GM04503 (cell line): ENCODE measurements at places on chromosomes 5 and 9.
A peak's percentile ranks its signal among the peaks of the same experiment; 100 is the strongest.

DNA sequence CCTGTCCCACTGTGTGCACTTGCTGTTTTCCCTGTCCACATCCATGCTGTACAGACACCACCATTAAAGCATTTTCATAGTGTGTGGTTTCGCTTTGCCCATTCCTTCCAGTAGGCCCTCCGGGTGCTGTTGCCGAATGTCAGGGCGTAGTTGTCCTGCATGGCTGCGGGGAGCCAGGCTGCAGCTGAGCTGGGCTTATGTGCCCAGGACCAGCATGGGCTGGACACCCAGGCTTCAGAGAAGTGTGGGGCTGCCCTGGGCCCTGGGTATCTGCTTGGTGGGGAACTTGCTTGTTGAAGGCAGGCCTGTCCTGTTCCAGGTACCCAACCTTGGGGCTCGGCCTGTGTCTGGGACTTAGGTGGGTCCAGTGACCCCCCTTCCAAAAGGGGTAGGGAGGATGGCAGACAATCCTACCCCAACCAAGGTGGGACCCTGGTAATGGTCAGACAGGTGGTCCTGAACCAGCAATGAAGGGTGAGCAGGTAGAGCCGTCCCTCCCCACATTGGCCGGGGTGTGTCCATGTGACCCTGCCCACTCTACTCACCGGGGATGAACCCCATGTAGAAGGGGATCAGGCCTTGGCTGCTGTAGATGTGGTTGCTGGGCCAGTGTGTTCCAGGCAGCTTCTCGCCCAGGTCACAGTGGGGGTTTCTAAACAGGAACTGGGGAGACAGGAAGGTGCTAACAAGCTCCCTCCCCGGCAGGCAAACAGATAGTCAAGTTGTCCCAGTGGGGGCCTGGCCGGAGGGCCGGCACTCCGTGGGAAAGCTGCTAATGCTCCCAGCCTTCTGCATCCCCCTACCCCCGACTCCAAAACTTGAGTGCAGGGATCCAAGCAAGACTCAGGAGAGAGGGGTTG is 2.8 kb downstream of the TUBB4B start:
- no peak for DNase-seq

- DNase-seq: no peak
These were observed 53.5 kb downstream of the PLK2 start for GRCh38 chr5:58406394-58406793.

DNA sequence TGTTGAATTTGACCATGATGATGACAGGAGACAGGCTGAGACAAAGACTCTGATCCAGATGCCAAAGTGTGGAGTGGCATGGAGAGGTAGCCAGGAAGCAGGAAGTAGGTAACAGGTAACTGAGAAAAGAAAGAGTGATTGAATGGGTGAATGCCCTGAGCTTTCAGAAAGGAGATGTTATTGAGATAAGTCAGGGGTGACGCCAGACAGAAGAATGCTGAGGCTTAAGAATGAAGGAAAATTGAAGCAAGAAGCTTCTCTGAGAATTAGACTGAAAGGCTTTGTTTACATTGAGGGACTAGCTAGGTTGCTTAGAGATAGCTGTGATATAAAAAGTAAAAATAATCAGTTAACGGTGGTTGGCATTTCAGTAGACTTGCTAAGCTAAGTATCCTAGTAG is 165.7 kb downstream of the PSAT1 start:
- DNase-seq: peak; percentile 3

DNA sequence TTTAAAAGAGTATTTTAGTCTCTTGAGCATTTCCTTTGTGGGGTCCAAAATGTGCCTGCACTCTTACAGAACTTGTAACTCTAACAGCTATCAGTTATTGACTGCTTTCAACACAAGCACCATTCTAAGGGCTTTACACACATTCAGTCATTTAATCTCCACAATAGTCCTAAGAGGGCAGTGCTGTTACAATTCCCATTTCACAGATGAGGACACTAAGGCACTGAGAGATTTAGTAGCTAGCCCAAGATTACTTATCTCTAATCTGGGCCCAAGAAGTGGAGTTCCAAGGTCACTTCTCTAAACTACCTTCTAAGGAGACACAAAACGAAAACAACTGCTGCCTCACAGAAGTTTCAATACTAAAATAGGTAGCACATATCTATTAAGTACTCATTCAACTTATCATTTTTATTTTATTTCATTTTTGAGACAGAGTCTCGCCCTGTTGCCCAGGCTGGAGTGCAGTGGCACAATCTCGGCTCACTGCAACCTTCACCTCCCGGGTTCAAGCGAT is 275.2 kb downstream of the CWC27 start:
- DNase-seq: no peak

- DNase-seq: peak; percentile 90
These were observed 151.3 kb downstream of the GAS1 start for GRCh38 chr9:86795823-86796553.

DNA sequence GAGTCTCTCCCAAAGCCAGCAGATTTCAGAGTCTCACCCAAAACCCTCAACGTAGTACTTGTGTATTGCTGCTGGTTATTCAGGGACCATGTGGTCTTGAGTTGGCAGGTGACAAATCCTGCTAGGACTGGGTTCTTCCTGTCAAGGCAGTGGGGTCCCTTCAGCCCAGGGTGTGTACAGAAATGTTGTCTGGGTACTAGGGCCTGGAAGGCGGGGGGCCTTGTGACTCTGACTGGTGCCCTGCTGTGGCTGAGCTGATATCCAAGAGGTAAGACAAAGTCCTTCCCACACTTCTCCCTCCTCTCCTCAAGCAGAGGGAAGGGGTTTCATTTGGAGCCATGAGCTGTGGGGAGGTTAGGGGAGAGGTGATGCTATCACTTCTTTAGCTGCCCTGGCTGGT is 58.8 kb downstream of the GABRA6 start:
- DNase-seq: no peak

GRCh38 chr5:132273631-132274030 is 16.1 kb downstream of the PDLIM4 start:
- no peak for DNase-seq

GRCh38 chr9:68802525-68803015 is 97.5 kb downstream of the PIP5K1B start:
- DNase-seq: no peak

- DNase-seq: no peak
These were observed 674 bp upstream of the TNFSF15 start for GRCh38 chr9:114806526-114806900.

- DNase-seq: no peak
These were observed 16.6 kb upstream of the HMGCR start for GRCh38 chr5:75320371-75320770.

GRCh38 chr5:154110716-154111115 is 71.9 kb downstream of the MFAP3 start:
- peak; percentile 9 for DNase-seq

GRCh38 chr5:134510970-134511795 is 14.3 kb upstream of the JADE2 start:
- DNase-seq: no peak

- DNase-seq: no peak
These were observed 22.4 kb upstream of the ATG10 start for GRCh38 chr5:81949462-81949861.

DNA sequence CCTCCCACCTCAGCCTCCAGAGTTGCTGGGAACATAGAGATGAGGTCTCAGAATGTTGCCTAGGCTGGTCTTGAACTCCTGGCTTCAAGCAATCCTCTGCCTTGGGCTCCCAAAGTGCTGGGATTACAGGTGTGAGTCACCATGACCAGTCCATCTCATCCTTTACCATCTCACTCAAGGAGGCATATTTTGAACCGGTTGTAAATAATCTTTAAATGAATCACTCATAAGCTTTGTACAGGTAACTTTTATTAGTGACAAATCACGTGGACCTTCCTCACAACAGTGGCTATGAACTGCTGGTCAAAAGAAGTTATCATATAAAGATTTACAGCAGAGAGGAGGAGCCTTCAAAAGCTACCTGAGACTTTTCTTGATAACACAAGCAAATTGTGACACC is 70.7 kb downstream of the RFK start:
- no peak for DNase-seq

DNA sequence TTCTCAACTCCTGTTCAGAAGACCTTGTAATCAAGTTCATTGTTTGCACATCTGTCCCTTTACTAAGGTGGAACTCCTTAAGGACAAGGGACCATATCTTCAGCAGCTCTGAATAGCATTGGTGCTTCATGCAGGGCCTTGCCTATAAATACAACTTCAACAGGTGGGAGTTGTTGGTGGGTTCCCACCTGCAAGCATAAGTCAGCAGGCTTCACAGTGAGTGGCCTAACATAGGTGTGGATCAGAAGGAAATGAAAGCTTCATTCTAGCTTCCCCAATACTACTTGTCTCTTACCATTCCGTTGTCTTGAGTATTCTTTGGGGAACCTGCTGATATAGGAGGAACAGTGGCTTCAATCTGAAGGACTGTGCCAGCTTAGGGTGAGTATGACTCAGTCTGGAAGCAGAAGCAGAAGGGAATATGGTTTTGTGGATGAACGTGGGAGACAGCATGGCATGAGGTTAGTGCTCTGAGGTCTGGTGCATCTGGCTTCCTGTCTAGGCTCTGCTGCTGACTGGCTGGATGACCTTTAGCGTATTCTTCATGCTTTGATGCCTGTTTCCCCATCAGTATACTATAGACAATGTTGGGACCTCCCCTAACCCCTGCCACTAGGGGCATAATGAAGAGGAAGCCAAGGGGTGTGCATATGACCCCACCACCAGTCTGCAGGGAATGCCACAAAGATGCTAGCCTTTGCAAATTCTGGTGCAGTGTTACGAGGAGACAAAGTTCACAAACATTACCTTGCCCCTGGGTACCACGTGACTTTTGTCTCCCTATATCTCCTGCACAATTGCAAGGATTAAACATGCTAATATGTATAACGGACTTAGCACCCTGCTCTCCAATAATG is 192.3 kb downstream of the PALM2AKAP2 start:
- DNase-seq: no peak

GRCh38 chr5:146945617-146946084 is 67.1 kb upstream of the PPP2R2B start:
- no peak for DNase-seq

GRCh38 chr5:59745415-59745863 is 148.1 kb downstream of the PDE4D start:
- DNase-seq: no peak

GRCh38 chr5:173443971-173444370 is 115.8 kb upstream of the STC2 start:
- DNase-seq: no peak

- no peak for DNase-seq
These were observed 52.4 kb downstream of the MRPL36 start for GRCh38 chr5:1747079-1747802.

GRCh38 chr5:160207061-160207460 is 22.2 kb upstream of the FABP6 start:
- no peak for DNase-seq

DNA sequence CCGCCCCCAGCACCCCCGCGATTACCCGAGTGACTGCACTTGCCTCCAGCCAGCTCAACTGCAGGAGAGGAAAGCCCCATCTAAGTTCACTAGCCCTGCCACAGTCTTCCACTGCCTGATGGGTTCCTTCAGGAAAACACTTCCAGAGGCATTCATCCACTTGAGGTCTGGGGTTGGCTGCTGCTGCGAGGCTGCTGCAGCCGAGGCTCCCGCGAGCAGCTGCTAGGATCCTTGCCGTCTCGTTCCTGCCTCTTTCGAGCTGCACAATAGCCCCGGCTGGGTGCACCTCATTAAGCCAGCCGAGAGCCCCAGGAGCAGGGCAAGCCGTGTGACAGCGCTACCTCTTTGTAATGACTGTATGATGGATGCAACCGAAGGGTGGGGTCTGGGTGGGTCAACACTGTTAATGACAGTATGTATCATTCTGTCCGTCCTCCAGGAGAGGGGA is 24.2 kb upstream of the ELAVL2 start:
- DNase-seq: no peak

GRCh38 chr5:66306844-66307315 is 162.8 kb downstream of the SREK1 start:
- no peak for DNase-seq

GRCh38 chr5:151880324-151880723 is 44.3 kb downstream of the GLRA1 start:
- DNase-seq: no peak

- peak; percentile 47 for DNase-seq
These were observed 1034.0 kb downstream of the DTWD2 start for GRCh38 chr5:117954331-117954730.

DNA sequence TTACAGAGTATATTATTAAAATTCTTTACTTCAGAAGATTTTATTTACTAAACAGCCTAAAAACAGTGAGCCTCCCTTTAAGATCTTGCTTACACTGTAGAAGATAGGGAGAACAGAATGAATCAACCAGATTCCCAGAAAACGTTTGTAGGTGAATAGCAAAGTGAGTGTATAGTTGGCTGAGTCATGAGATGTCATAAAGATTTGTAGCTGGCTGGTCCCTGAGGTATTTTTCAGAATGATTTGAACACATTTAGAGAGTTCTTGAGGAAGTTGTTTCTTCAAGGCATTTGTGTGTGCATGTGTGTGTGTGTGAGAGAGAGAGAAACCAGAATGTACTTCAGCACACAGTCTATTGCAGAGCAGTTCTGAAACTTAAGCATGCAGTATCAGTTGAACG is 159.4 kb upstream of the PRR16 start:
- DNase-seq: peak; percentile 60

GRCh38 chr5:167573370-167574127 is 717.9 kb upstream of the WWC1 start:
- peak; percentile 22 for DNase-seq

DNA sequence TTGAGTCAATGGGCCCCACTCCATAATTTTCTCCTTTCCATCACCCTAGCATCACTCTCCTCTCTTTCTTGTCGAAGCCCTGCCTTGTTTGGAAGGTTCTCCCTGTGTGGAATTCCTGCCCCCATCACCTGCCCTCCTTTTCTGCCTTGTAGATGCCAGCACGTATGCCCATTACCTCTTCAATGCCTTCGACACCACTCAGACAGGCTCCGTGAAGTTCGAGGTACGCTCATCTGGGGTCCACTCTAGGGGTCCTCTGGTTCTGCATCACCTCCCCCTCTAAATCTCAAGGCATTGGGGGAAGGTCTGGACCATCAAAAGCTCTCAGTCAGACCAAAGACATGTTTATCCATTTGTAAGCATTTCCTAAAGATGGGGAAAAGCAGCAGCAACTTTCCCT is 61.8 kb upstream of the GABRP start:
- DNase-seq: no peak

GRCh38 chr5:148384380-148384737 is 601 bp downstream of the FBXO38 start:
- no peak for DNase-seq

DNA sequence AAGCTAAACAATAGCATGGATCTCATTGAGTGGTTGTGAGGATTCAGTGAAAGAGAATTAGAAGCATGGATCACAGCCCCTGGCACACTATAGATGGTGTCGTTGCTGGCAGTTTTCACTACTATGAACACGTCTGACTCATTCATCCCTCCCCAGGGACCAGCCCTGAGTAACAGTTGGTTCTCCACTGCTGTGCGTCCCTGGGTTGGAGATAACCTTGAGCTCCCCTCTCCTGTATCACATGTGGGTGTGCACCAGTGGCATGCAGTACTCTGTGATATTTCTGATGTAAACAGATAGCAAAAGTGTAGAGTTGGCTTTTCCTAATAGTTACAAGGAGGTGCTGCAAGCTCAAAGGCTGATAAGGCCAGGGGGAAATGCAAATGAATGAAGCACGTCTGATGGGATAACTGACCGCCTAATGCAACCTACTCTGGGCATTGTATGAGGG is 8.8 kb upstream of the LCP2 start:
- DNase-seq: peak; percentile 43

- DNase-seq: no peak
These were observed 389.2 kb upstream of the NUDT12 start for GRCh38 chr5:103951776-103952175.
